ENCODE measurements at places on chromosomes 12 and 14.

DNA sequence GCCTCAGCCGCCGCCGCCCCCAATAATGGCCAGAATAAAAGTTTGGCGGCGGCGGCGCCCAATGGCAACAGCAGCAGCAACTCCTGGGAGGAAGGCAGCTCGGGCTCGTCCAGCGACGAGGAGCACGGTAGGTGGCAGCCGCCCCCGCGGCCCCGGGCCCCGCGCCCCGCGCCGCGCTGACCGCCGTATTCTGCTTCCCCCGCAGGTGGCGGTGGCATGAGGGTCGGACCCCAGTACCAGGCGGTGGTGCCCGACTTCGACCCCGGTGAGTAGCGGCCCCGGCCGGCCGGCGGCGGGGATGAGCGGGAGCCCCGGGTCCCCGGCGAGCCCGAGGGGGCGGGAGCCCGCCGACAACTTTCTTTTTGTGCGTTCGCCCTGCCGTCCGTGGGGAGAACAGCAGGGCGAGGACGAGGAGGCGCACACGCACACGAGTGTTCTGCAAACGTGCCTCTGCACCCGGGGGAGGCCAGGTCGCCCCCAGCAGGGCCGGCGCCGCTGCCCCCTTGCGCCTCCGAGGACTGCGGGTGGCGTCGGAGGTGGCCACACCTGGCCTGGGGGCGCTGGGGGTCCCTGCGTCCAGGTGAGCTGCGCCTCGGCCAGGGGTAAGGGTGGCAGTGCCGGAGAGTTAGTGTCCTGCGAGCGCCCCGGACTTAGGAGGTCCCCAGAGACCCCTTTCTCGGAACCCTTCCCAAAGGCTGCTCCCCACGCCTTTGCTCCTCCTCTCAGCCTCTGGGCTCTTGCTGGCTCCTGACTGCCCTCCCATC lies 794 bp downstream of the RCOR1 start:
- peak; percentile 14 for ATAC-seq

DNA sequence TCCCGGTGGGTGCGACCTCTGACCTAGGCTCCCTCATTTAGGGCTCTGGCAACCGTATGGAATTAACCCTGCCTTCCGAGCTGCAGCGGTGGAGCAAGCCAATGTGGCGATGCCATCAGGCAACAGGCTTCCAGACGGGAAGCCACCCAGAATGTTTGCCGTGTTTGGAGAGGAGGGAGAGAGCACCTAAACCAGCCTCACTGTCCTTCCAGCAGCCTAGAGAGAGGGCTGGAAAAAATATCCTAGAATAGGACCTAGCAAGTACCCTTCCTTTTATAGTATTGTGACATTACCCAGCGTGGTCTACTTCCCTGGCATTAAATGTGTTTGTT lies 287 bp upstream of the SLC2A13 start:
- ATAC-seq: no peak

DNA sequence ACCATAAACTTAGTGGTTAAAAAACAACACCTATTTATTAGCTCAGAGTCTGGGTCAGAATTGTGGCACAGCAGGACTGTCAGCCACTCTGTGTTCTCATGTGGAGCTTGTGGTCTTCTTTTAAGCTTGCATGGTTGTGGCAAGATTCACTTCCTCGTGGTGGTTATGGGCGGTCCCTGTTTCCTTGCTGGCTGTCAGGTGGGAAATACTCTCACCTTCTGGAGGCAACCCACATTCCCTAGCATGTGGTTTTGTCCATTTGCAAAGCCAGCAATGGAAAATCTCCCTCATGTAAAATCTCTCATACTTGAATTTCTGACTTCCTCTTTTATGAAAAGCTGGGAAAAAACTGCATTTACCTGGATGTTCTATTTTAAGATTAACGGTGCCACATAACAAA lies 229.8 kb downstream of the ALX1 start:
- no peak for ATAC-seq

- no peak for ATAC-seq
These were observed 163.9 kb downstream of the ADGRD1 start for GRCh38 chr12:131117438-131118245.

DNA sequence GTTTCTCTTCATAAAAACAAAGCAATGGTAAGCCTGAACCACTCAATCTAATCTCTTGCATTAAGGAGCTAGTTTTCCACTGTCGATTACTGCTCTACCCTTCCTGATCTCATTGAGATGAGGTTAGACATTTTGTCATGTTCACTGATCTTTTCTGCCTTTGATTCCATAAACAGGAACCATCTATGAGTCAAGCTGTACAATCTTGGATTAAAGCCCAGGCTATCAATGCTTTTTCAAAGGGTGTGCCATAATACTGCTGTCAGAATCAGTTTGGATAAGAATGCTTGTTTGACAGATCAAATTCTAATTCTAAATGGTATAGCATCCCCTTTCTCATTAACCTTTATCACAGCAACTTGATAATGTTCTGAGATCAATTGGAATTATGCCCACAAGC lies 16.1 kb downstream of the GRIP1 start:
- no peak for ATAC-seq

DNA sequence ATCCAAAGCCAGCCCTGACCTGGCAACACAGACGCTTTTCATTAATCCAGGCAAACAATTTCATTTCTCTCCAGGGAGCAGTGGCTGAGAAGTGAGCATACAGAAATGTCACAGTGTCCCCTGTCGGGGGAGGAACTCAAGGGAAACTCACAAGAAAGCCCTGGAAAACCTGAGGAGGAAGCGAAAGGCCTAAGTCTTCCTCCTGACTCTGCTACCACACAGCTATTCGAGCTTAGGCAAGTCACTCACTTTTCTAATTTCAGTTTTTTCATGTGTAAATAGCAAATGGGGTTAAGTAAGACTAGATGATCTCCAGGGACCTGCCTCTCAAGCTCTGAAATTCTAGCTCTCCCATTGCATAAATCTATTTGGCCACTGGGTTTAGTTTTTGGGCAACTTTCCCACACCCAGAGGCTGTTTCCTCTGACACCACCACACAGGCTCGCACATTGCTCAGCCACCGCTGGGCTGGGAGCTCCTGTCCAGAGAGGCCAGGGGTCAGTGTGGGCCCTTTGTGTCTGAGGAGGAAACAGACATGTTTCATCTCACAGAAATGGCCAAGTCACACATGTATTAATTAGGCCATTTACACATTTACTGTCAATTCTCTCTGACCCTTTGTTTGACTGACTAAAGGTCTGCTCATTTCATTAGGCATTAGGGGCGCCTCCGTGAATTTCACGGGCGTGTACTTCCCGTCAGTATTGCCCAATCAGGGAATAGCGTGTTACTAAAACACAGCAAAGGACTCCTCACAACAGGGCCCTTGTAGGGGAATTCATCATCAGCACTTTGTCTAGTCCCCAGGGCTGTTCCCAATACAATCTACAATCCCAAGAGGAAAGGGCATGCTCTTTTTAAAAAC lies 9.8 kb upstream of the PNMA1 start:
- no peak for ATAC-seq

DNA sequence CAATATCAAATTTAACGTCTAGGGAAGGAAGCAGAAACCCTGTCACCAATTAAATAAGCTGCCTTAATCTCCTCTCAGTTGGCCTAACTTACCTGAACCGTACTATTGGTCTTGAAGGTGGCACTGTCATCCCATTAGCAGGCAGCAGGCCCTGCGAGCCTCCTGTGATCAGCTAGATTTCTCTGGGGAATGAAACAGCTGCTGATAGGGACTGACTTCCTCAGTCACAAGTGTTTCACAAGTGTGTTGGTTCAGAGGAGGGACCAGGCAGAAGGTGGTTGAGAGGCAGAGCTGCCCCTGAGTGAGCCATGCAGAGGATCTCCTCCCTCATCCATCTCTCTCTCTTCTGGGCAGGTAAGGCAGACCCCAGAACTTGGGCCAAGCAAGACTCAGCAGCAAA lies 166.8 kb downstream of the DAD1 start:
- ATAC-seq: no peak

DNA sequence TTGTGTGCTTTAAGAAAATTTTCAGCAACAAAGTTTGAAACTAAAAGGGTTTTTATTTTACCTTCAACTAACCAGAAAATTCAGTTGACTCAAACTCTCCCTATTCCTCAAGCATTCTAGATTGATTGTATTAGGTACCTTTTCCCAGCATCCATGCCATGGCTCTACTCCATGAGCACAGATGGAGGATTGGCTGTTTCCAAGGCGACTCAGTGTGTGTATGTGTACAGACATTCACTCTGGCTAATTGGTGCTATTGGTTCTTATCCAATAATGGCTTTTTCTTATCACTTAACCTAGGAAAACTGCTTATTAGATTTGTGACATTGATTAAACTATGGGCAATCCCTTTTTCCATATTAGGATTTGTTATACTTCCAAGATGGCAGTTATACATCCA lies 202.6 kb downstream of the ANO6 start:
- ATAC-seq: no peak

- ATAC-seq: no peak
These were observed 49.2 kb upstream of the SGPP1 start for GRCh38 chr14:63777024-63777423.

- peak; percentile 75 for ATAC-seq
These were observed at the start of gene BICD1 for GRCh38 chr12:32106517-32107358. Gene BICD1 (plus strand): TSS chr12:32106847. CDS start chr12:32107332, 485 bp downstream.

DNA sequence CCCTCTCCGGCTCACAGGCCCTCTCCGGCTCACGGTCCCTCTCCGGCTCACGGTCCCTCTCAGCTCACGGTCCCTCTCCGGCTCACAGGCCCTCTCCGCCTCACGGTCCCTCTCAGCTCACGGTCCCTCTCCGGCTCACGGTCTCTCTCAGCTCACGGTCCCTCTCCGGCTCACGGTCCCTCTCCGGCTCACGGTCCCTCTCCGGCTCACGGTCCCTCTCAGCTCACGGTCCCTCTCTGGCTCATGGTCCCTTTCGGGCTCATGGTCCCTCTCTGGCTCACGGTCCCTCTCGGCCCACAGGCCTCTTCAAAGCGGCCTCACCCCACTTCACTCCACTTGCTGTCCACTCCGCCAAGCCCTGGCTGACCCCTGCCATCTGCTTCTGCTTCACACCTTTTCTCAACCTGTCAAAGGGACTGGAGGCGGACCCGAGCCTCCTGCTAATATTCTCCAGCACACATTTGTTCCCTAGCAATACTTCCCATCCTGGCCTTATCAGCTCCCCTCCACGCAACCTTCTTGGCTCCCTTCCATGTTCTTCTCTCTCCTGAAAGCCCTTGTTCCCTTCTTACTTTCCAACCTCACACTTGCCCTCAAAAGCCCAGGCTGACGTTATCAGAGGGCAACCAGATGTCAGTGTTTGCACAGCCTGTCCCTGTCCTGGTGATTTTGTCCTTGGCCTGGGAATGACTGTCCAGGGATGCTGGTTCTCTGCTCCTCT lies 176.7 kb downstream of the CALM1 start:
- no peak for ATAC-seq

GRCh38 chr12:118611770-118612169 lies 235.4 kb downstream of the SUDS3 start:
- ATAC-seq: no peak

DNA sequence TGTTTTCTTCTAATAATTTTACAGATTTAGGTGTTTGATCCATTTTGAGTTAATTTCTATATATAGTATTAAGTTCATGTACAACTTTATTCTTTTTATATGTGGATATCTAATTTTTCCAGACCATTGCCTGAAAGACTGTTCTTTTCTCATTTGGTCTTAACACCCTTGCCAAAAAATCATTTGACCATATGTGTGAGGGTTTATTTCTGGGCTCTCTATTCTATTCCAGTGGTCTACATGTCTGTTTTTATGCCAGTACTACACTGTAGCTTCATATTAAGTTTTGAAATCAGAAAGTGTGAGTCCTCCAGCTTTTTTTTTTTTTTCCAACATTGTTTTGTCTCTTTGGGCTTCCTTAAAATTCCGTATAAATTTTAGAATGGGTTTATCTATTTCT lies 554.1 kb downstream of the KCNH5 start:
- ATAC-seq: no peak

- ATAC-seq: no peak
These were observed 307.6 kb upstream of the FLRT2 start for GRCh38 chr14:85222341-85222740.

DNA sequence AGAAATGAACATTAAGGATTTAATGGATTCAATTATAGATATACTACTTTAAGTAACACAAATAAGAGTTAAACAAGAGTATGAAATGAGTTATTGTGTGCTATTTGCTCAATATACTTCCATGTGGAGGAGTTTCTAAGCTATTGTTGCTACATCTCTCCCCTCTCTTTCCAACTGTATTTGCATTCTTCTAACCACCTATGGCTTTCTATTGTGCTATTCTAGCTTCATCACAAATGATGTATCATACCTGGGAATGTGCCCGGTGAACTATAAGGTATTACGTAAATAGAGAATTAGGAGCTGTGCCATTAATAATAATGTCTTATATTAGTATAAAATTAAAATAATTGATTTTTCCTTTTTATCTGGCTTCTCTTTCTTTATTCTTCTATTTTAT lies 87.1 kb upstream of the PLEKHG7 start:
- ATAC-seq: no peak

GRCh38 chr12:93957870-93958269 lies 190.5 kb upstream of the PLXNC1 start:
- no peak for ATAC-seq

- ATAC-seq: no peak
These were observed 4.7 kb upstream of the PTGR2 start for GRCh38 chr14:73846947-73847346.

GRCh38 chr12:109735051-109735521 lies 21.5 kb downstream of the FAM222A start:
- ATAC-seq: no peak

- no peak for ATAC-seq
These were observed 88.1 kb downstream of the PPP2R5E start for GRCh38 chr14:63454863-63455622.

DNA sequence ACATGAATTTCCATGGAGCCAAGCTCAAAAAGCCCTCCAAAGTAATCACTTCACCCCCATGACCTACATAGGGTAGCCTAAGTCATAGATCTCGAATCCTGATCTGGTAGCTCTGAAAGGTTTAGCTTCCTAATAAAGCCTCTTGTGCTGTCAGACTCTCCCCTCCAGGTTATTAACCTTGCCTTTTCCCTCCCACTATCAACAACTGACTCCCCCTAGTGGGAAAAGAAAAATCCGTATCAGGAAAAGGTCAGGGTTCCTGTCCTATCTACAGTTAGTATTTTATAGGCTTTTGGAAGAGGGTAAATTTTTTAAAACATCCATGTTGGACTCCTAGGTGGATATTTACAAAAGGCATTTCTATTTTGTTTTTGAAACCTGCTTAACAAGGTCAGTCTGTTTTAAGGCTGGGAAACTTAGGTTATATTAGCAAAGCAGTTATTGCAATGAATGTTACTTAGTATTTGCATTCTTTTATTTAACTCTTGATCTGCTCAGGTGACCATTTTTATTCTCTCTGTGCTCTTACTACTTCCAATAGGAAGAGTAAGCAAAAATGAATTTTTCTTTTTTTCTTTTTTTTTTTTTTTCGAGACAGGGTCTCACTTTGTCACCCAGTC lies 8.0 kb downstream of the YY1 start:
- ATAC-seq: no peak

DNA sequence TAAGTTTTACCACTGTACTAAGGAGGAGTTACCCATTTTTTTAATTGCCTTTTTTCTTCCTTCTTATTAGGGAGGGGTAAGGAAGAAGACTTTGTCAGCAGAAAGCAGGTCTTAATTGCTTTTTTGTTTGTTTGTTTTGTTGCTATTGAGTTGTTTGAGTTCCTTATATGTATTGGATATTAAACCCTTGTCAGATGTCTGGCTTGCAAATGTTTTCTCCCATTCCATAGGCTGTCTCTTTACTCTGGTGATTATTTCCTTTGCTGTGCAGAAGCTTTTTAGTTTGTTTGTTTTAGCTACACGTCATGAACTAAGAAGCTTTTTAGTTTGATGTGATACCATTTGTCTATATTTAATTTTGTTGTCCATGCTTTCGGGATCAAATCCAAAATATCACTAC lies 13.3 kb downstream of the SPIC start:
- no peak for ATAC-seq

GRCh38 chr12:131053567-131053966 lies 99.9 kb downstream of the ADGRD1 start:
- ATAC-seq: no peak
